ENCODE measurements at places on chromosomes 2 and 18.

GRCh38 chr2:113201496-113202304 lies 27.9 kb downstream of the PSD4 start:
- no peak for DNase-seq

GRCh38 chr2:213069531-213069930 lies 81.9 kb downstream of the IKZF2 start:
- no peak for DNase-seq

- DNase-seq, result no peak
Measured at GRCh38 chr2:191125646-191126045, 25.1 kb downstream of the STAT4 start.

- DNase-seq, result no peak
Measured at GRCh38 chr18:70671889-70672565, 383.2 kb downstream of the SOCS6 start.

DNA sequence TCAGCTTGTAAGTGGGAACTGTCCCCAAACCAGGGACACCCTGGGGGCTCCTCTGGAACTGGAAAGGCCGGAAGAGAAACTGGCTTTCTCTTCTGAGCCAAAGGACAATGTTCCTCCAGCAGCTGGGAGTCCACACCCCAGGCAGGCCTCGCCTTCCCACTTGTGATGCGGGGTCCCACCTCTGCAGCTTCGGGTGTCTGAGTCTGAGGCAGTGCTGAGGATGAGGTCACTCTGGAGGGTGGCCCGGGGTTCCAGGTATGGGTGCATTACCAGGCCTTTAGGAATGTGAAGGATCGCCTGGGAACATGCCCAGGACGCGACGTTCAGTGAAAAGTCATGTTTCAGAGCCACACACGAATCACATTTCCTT lies 18.2 kb upstream of the BOK start:
- DNase-seq, result no peak

DNA sequence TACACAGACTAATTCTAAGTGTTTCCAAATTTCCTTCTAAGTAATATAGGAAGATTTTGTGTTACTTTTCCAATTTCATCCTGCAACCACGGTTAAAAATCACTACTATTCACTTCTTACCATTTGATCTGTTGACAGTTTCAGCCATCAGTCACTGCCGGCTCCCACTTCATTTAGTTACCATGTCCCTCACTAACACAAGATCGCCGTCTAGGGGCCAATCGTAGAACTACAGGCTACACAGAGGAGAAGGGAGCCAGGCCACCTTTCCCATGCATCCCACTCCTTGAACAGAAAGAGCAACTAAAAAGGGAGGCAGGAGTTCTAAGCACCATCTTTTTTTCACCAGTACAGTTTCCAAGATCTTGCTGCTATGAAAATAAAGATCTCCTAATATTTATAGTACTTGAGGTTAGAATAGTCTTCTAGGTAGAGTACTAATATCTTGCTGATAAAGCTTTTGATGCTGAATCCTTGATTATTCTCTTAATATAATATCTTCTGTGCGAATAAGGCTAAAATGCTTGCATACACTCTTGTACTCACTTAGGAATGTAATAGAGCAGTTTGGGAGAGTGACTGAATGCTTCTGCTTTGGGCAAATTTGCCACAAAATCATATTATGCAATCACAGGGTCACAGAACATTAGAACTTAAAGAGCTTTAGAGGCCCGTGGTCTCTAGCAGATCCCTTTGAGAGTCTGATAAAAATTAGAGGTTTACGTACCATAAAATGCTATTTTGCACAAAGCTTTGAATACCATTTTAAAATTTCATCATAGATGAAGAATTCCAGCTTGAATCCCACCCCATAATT lies 39.5 kb upstream of the CYP1B1 start:
- DNase-seq, result peak; percentile 74

GRCh38 chr2:60359569-60359968 lies 193.9 kb downstream of the BCL11A start:
- no peak for DNase-seq

DNA sequence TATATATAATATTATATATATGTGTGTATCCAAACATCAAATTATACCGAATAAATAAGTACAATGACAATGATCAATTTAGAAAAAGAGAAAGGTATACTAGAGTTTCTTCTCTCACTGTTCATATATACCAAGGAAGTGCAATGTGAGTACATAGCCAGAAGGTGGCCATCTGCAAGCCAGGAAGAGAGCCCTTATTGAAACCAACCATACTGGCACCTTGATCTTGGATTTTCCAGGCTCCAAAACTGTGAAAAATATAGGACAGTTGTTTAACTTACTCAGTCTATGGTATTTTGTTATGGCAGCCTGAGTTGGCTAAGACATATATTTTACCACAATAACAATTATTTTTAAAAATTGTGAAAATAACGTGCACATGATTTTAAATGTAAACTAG lies 1490.2 kb upstream of the SLC39A10 start:
- no peak for DNase-seq

DNA sequence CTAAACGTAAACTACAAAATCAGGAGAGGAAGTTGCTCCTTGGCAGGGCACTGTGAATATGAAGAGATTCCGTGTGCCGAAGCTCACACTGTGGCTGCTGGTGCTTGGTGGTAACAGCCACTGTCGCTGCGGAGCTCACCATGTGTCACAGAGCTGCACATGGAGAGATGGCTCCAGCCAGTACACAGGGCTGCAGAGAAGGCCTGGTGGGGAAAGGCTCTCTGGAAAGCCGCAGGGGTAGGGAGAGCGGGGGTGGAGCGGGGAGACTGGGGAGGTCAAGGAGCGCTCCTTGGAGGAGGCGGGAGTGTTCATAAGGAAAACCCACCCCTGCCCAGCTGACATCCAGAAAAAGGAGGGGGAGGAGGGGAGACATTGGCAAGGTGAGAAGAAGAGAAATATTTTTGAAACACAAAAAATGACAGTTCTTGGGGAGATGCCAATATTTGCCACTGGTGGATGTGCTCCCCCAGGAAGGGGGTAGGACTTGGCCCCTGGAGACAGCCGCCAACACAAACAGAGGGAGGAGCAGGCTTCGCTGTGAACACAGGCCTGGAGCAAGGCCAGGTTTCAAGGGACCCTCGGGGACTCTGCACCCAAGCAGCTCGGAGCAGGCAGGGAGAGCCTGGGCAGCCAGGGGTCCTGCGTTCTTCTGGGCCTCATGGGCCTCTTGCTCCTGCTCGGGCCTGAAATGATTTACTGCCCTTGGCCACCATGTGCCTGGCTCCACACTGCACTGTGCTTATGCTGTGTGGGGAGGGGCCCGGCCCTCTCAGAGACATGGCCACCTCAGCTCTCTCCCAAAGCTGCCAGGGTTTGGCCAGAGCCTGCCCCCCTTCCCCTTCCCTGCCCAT lies 102.6 kb upstream of the GLI2 start:
- DNase-seq, result no peak

DNA sequence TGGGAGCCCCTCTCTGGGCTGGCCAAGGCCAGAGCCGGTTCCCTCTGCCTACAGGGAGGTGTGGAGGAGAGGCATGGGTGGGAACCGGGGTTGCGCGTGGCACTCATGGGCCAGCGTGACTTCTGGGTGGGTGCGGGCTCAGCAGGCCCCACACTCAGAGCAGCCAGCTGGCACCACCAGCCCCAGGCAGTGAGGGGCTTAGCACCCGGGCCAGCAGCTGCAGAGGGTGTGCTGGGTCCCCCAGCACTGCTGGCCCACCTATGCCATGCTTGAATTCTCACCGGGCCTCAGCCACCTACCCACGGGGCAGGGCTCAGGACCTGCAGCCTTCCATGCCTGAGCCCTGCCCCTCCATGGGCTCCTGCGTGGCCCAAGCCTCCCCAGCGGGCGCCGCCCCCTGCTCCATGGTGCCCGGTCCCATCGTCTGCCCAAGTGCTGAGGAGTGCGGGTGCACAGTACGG lies 248.5 kb upstream of the HNMT start:
- DNase-seq, result no peak

- DNase-seq, result no peak
Measured at GRCh38 chr2:169585673-169586072, 1.5 kb downstream of the PPIG start.

DNA sequence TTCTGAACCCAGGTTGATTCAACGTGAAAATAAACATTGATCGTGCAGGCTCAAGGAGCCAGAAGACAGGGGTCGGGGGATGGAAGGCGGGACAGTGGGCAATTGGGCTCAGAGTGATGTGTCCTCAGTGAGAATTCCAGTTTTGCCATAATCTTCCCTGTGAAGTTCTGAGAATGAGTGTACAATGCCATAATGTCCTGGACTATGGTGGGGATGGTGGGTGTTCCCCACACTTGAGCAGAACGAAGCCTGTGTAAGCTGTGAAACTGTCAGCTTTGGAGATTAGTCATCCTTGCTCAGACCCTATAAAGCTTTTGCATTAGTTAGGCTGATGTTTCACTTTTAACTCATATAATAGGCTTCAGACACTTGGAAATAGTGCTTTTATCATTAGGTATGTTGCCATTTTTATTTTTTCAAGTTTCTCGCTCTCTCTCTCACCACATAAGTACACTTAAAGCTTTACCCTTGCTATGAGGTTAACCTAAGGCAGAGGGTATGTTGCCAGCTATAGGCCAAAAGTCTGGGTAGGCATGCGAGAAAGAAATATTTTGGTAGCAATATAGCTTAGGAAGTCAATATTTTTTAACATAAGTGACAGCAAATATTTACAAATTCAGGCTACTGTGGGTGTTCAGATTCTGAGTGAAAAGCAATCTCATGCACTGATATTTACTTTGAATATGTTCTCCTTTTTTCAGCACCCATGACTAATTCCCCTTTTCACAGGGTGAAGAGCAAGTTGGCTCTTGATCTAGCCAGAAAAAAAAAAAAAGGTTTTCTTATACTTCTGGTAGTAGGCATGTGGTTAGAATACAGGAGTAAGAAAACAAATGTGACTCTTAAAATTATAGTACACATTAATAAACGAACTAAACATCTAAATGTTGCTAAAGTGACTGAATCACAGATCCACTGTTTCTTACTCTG lies 47.2 kb downstream of the CDC42EP3 start:
- no peak for DNase-seq

DNA sequence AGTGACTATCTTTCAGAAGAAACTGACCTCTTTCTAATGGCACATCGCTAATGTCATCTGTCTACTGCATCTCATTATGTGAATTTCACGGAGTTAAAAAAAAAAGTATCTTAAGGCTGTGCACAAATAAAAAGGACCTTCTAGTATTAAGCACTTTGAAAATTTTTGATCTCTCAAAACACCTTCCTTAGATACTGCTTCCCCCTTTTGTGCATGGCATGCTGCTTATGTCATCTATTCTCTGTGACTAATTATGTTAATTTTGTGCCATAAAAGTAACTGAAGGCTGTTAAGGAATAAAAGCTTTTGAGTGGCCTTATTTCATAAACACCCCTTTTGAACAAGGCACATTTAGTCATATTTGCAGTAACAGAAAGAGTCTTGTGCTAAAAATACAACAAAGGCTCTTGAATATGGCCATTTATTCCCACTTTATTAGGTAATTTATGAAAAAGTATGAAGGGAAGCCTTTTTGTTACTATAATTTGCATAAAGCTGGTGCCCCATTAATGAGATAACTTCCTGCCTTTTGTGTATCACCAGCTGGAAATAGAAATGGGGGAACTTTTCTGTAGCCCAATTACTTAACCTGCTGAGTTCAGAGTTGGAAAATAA lies 1412.0 kb upstream of the ZEB2 start:
- no peak for DNase-seq

GRCh38 chr2:37436323-37436722 lies 91.9 kb downstream of the QPCT start:
- no peak for DNase-seq

DNA sequence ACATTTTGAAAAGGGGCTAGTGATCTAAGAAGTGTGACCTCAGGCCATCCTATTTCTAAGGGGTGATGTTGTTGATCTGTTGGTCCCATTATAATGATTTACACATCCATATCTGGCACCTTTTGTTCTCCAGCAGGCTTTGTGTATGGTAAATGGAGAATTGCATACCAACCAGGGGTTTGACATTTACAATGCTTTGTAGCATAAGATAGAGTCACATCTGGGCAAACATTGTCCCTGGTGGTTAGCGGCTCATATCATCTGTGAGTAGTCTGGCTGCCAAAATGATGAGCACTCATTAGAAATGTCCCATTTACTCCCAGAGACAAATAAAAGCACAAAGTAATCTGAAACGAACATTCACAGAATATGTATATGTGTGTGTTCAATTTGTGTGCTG lies 1775.5 kb upstream of the CELF4 start:
- DNase-seq, result no peak

DNA sequence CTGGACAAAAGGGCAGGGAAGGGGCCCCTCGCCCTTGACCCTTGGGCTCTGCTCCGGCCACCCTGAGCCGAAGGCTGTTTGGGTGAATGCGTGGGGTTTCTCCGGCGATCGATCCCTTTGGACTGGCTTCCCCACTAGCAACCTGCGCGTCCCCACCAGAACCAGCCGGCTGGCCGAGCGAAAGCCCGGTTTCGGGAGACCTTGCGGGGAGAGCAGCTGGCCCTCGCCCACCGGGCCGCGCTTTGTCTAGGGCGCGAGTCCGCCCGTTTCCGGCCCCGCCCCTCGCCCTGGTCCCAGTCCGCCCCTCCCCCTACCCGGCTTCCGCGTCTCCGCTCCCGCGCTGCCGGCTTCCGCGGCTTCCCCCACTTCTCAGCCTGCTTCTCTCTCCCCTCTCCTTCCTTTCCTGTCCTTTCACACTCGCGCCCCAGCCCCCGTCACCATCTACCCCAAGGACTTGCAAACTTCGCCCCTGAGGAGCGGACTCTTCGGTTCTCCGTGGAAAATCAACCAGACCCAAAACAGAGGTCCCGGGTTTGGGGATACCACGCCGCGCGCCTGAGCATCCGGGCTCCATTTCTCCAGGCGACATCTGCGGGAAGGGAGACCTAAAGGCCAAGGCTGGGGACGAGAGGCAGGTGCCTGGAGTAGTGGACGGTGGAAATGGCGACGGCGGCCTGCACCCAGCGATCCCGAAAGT lies 48.0 kb upstream of the ATP6V1B1 start:
- no peak for DNase-seq

Data from hypothalamus (tissue), 51 donors.